Mucosa of descending colon (tissue), 3 donors: ENCODE measurements at places on chromosomes 5 and 9.
A peak's percentile ranks its signal among the peaks of the same experiment; 100 is the strongest.

DNA sequence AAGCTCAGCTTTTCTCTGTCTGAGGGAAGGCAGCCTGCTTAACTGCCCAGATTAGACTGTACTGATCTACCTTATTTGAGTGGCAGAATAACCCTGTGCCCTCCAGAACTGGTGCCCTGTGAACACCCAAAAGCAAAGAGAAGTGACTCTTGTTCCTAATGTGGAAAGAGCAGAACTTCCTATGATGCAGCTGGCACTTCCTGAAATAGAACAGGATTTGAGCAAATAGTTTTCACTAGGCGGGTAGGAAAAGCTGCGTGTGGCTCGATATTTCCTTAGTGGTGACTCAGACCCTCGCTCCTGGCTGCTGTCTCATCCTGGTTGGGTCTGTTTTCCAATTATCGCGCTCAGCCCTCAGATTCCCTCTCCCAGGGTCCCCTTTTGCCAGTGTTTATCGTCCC, 89.9 kb downstream of the SH3TC2 start:
- no peak for DNase-seq

- no peak for DNase-seq
Observed at GRCh38 chr5:124948062-124948753, 201.8 kb upstream of the ZNF608 start.

DNA sequence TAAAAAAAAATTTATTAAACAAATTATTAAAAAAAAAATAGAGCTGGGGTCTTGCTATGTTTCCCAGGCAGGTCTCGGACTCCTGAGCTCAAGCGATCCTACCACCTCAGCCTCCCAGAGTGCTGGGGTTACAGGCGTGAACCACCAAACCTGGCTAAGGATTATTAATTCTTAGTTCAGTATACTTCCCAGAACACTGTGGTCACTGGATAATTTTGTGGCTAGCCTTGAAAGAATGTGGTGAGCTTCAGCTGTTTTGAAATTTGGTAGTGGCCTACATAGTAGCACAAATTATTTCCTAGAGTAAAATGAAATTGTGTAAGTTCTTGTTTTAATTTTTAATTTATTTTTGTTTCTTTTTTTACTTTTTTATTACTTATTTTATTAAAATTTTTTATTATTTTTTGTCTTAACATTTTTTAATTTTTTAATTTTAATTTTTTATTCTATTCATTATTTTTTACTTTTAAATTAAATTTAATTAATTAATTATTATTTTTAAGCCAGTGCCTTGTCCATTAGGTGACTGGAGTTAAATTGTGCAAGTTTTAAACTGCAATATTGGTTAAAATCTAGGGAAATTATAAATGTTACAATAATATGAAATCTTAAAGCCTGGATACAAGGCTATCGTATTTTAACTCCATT, 23.0 kb downstream of the ARRDC3 start:
- DNase-seq, result no peak

DNA sequence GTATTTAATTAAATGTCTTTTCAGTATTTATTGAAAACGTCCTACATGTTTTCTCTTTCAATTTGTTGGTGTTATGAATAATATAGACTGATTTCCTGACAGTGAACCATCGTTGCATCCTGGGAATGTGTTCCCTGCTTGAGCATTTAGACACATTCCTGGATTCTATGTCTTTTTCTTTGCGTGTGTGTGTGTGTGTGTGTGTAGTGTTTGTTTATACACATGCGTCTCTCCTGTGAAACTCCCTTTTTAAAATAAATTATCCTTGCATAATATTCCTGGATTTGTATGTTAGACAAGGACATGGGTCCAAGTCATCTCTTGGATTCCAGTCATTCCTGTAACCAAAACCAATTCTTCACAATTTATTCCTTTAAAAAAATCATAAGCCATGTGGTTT, 153.4 kb downstream of the HSPA4 start:
- no peak for DNase-seq

GRCh38 chr5:2213121-2213730, 330.5 kb upstream of the IRX4 start:
- DNase-seq, result no peak

- DNase-seq, result peak; percentile 17
Observed at GRCh38 chr5:132479111-132479951, 11.2 kb downstream of the IRF1 start.

GRCh38 chr5:140381351-140381750, 20.3 kb upstream of the ANKHD1 start:
- no peak for DNase-seq

DNA sequence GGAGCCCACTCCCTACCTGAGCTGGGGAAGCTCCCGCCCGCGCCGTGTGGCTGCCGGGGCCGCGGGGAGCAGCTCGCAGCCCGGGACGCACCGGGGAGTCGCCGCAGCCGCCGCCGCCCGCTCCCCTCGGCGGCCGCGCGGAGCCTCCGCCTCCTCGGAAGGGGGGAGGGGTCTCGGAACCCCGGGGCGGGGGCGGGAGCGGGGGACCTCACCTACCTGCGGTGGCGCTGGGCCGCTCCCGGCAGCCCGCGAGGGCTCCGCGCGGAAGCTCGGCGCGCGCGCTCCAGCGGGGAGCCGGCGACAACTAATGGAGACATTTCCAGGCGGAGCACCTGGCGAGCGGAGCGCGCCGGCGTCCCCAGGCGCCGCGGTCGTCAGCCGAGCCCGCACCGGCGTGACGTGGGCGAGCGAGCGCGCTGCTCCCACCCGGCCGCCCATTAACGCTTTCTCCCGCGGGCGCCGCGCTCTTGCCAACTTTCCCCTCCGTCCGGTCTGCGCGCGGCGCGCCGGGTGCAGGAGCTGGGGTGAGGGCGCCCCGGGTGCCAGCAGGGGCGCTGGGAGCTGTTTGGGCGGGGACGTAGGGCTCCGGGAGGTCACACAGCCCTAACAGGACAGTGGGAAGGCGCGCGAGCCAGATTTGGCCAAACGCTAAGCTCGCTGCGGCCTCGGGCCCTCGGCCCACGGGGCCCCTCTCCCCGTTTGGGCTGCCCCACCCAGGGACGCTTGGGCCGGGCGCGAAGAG, 4.3 kb upstream of the IRX4 start:
- DNase-seq, result no peak

DNA sequence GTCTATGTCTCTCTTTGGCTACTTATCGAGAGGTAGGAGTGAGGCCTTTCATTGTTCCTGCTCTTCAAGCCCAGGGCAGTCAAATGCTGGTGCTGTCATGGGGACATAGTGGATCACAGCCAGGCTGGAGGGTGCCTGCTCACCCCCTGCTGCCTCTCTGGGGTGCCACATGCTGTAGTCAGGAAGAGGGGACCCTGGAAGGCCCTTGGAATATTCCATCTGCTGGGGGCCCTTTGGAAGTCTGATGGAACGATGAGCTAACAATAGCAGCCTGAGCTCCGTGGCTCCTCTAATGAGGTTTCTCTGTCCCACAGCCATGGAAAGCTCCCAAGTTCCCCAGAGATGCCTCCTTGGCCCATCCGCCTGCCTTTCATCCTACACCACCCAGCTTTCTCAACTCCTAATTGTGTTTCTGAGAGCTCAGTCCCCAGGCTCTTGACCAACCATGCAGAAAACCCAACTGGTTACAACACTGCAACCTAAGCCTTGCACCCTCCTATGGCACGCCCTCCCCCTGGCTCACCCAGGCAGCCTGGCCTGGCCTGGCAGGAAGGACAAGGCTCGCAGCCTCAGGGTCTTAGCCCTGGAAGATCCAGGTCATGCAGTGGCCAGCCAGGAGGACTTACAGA, 91.7 kb downstream of the NRG2 start:
- no peak for DNase-seq

- no peak for DNase-seq
Observed at GRCh38 chr9:114888607-114889006, 41.8 kb downstream of the TNFSF8 start.

DNA sequence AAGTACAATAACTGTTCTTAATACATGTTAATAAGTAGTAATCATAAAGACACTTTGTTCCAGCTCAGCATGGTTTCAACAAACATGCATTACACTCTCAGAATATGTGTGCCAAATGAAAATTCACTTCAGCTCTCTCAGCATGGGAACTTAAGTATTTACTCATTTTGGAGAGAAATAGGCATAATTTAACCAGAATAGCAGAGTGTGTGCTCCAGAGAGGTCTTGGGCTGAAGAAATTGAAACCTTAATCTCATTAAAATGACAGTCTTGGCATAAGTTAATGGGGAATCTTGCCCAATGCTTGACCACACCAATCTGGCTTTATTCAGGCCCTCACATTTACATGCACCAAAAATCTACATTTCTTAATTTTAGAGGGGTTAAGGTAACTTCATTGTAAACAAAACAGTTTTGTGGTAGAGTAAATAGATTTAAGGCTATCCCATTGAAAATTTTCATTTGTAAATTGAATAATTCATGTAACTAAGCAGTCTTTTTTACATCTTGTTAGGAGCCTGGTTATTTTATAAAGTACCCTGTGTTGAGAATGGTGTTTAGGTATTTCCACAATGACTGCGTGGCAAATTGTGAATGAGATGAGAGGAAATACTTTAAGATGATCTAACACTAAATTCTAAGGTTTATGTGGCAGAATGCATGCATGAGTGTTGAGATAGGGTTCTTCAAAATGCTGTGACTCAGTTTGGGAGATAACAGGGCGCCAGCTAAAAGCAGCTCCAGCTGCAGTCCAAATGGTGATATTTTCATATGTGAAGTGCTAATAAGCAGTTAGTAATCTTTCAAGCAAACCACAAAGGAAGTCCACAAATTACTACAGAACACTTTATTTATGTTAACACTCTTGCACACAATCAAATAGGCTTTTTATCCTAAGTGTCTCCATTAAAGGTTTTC, 11.3 kb upstream of the LOX start:
- DNase-seq, result no peak

DNA sequence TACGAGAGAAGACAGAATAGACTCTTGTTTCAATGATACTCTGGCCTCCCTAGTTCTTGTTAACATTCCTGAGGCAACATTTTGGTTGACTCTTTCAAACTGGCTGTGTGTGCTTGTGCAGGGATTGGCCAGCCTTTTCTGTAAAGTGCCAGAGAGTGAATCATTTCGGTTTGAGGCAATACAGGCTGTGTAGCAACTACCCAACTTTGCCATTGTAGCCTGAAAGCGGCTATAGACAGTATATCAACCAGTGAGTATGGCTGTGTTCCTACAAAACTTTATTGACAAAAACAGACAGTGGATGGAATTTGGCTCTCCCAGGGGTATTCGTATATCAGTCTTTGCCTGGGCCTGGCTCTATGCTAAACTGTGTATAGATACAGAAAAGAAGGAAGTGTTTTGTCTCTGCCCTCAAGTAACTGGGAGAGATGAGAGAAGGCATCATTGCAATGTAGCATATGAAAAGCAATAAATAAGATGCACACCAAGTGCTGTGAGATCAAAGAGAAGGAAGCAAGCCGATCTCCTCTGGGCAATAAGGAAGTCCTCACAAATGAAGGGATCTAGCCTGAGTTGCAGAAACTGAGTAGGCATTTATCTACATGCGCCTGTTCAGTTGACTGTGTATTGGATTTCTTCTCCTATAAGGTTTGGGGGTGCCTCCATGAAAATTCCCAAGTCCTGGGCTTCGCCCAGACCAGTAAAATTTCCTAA, 568.0 kb upstream of the KLF4 start:
- no peak for DNase-seq

- peak; percentile 14 for DNase-seq
Observed at GRCh38 chr9:84338792-84339191, 1.8 kb downstream of the SLC28A3 start.

- DNase-seq, result no peak
Observed at GRCh38 chr9:110069326-110070248, 138.4 kb downstream of the C9orf152 start.

DNA sequence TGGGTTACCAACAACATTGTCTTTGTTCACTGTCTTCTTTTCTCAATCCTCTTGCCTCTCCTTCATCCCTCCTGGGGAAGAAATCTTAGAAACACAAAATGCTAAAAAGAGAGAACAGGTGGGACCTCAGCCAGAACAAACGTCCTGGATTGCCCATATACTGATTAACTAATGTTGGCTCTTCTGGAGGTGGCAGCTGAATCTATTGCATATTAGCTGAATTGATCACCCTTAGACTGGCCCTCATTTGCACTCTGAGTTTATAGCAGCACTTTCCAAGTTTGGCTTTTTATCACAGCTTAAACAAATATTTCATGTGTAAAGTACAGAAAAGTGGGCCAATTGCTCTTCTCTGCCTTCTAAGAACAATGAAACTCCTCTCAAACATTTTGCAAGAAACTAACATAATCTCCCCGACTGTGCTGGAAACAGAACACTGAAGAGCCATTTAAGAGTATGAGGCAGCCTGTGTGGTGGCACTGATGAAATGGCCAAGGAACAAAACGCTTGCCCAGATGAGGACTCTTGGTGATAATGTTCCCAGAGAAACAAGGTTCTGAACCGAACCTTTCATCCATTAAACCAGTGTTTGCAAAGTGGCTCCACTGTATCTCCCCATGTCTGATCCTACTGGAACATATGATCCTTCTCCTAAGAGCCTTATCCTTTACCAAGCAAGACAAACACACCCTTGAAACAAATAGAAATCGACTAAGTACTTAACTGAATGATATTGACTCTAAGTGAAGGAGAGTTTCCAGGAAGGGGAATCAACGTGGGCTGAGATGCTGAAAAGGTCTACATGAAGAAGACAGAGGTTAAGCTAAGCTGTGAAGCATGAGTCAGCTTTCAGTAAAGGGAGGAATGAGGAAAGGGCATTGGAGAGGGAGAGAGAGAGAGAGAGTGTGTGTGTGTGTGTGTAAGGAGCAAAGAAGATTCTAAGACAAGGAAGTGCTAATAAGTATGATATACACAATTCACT, 83.2 kb upstream of the LIFR start:
- no peak for DNase-seq

GRCh38 chr5:124182133-124182532, 564.3 kb downstream of the ZNF608 start:
- no peak for DNase-seq

- DNase-seq, result no peak
Observed at GRCh38 chr5:123359454-123360200, 63.6 kb downstream of the CEP120 start.

- no peak for DNase-seq
Observed at GRCh38 chr9:110283751-110284150, 27.4 kb upstream of the TXN start.

GRCh38 chr9:112890106-112891081, at the start of gene SLC46A2:
Gene SLC46A2 (minus strand): TSS chr9:112890876. CDS start chr9:112890681, 195 bp downstream.
- no peak for DNase-seq

DNA sequence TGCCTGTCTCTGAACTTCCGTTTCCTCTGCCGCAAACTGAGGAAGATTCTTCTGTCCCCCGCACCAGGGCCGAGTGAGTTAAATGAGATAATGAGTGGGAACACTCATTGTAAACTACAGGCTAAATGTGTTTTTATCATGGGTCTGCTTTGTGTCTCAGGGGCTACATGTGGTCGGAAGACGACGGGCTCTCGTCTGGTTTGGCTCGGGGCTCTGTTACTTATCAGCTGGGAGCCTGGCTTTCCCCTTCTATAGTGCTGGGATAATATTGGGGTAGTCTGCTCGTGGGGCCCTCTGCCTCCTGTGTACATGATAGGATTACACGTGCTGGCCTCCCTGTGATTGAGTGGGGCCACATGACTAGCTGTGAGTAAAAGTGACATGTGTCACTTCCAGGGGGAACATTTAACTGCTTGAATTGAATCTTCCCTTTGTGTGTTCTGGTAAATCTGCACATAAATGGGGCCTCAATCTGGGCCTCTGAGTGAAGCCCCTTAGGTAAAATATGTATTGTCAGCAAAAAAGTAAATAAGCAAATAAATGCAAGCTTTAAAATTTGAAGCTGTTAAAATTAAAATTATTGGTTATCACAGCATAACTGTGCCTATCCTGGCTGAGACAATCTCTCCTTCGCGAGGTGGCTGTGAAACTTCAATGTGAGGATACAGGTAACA, 86.9 kb upstream of the SH3PXD2B start:
- no peak for DNase-seq
